Islet precursor cell (in vitro differentiated cells): ENCODE measurements at places on chromosomes 13 and 19.

DNA sequence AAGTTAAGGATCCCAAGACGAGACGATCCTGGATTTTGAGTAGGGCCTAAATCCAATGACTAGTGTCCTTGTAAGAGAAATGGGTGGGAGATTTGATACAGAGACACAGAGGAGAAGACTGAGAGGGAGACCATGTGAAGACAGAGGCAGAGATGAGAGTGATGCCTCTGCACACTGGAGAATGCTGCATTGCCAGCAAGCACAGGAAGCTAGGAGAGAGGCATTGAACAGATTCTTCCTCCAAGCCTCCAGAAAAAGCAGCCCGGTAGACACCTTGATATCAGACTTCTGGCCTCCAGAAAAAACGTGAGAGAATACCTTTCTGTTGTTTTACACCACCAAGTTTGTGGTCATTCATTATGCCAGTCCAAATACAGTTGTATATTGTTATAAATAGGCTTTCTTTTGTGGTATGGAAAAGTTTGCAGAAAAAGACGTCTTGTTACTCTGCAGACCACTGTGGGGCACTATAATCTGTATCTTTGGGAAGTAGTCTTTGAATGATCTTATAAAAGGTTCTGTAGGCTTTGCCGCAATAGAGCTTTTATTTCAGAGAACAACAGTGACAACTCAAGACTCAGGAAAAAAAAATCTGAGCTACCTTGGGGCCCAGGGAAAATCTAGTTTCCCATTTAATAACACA lies 17.9 kb upstream of the RFC3 start:
- no peak for DNase-seq

DNA sequence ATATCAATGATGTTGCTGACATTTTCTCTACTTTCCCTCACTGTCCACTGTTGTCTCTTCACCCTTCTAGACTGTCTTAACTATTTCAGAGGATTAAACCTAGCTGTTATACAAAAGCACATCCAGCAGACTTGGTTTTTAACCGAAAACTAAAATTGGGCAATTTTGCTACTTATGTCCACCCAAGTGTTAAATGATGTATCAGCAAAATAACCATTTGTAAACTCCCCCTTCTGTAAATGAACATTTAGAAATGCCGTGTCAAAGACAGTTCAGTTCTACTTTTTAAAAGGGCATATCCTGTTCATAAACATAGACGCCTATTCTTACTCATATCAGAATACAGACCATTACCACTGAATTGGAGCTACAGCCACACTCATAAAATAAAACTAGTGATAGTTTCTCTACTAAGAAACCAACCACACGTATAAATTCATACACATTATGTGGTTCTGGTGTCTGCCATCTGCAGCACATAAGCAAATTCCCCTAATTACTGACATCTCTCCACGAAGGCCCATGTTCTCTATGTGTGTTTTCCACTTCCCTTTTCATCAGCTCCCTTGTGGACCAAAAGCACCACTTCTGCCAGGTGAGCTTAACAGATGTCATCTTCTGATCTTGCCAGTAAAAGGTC lies 1091.8 kb downstream of the PCDH9 start:
- DNase-seq: no peak

DNA sequence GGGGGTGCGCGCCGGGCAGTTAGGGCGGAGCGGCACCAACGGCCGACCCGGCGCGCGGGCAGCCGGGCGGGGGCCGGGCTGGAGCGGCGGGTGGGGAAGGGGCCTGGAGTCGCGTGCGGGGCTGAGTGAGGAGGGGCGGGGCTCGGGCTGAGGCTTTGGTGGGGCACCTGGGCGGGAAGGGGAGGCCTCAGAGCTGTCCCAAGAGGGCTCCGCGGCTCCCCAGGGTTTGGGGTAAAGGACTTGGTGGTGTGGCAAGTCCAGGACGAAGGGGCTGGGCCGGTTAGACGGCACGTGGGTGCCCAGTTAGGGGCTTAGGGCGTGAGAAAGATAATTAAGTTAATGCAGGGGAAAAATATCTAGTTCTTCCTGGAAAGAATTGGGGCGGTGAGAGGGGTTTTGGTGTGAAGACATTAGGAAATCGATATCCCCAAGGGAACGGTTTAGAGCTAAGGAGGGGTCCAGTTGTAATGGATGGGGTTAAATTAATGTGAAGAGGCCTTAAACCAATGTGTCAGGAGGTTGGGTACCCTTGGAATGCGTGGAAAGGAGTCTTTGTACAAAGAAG lies 496 bp downstream of the ZNF574 start:
- DNase-seq: no peak

DNA sequence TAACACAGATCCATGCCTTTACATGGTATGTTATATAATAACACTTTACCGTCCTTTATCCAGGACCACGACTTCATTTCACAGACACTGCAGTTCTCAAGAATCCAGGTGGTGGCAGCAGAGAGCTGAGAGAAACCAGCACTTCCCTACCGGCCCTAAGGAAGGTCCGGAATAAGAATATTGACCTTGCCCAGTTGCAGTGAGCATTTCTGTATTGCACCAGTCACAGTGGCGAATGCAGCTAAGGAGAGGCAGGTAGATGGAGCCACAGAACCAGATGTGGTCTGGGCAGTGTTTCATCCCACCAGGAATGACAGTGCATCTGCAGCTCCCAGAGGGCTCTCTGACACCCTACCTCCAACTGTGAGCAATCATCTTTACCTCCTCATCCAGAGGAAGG lies 44.6 kb downstream of the ZNF787 start:
- DNase-seq: peak; percentile 73

DNA sequence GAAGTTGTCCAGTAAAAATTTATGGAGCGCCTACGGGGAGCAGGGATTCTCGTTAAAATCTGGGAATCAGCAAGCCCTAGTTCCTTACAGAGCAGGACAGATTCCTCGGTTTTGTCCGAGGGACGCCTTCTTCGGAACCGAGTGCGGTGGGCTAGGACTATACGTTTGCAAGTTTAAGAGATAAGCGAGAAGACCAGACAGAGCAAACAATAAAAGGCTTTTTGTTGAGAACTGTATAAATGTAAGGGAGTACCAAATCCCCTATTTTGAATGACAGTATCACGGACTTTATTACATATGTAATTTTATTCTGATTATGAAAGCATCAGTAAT lies 971 bp upstream of the ANKRD10 start:
- DNase-seq: no peak

DNA sequence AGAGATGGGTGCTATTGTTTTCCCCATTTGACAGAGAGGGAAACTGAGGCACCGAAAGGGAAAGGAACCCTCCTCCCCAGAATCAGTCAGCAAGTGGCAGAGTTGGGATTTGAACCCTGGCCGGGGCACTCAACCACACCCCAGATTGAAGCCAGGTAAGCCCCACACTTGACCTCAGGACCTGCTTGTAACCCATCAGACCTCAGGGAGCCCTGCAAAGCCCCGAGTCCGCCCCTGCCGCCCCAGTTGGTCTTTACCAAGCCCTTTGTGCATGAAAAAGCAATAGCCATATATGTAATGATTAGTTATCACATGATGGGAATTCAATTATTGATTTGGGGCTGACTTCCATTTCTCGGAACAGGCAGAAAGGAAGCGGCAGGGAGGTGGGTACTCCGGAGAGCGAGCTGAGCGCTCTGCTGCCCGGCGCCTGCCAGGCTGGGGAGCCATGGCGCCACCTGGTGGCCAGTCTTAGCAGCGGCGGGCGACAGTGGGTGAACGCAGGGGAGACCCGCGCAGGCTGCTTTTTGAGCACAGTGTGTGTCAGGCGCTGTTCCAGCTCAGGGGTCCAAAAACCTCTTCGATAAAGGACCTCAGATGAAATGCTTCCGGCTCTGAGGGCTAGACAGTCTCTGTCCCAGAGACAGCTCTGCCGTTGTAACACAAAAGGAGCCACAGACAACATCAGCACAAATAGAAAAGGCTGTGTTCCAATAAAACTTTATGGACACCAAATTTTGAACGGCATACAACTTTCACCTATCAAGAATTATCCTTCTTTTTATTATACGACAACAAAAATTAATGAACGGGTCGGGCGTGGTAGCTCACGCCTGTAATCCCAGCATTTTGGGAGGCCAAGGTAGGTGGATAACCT lies 82.9 kb upstream of the CACNA1A start:
- DNase-seq: peak; percentile 85

- no peak for DNase-seq
Measured at GRCh38 chr19:9058905-9059667, 27.8 kb upstream of the OR1M1 start.

DNA sequence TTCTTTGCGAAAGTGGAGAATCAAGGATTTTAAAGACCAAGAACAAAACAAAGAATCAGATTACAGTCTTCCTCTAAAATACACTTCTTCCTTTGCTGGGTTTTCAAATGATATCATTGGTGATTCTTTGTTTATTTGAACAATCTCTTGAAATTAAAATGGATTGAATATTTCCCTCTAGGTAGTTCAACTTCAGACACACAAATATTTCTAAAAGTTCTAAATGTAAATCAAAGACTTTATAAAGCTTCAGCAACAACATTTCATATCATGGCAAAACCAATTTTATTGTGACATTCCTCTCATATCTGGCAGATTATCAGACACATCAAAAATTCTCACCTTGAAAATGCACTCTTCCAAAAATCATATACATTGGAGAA lies 13.0 kb downstream of the ZIC2 start:
- DNase-seq: no peak

DNA sequence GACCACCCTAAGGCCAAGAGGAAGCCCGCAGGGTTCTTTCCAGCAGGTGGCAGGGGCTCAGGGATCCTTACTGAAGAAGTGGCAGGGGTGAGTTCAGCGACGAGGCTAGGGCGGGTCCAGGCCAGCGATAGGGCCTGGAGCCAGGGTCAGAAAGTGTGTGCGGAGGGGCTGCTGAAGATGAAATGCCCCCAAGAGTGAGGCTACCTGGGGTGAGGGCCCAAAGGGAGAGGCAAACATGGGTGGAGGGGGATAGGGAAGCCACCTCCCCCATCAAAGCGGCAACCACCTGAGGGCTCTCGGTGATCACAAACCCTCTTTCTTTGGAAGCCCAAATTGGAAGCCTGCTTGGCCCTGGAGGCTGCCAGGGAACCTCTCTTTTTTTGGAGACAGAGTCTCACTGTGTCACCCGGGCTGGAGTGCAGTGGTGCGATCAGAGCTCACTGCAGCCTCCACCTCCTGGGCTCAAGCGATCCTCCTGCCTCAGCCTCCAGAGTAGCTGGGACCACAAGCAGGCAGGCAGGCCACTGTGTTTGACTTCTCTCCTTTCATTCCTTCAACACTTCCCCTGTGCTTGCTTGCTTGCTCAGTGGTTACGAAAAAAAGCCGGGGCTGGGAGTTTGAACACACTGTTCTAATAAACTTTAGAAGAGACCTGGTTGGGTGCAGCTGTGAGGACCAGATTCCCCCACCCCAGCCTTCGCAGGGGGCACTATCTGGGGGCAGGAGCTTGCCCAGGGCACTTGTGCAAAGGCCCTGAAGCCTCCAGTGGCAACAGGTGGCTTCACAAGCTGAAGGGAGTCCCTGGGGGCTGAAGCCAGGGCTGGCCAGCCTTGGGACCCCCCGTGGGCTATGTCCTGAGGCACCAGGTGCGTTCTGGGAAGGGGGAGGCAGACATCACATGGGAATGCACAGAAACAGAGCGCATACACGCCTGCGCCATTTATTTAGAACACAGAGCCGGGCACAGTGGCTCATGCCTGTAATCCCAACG lies 1.4 kb upstream of the ATP8B3 start:
- DNase-seq: no peak

DNA sequence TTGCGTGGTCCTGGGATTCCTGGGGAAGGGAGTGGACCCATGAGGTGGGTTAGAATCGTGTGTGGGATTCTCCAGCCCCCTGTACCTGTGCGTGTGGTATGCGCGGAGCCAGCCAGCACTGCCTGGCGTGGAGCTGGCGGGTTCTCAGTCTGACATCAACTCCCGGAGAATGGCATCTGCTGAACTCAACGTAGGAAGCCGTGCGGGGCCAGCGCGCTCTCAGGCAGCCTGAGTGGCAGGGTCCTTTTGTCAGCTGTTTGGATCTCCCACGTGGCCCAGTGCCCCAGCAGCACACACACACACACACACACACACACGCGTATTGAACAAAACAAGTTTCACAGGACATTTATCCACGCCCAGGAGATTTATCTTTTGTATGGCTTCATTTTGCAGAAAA lies 28.1 kb downstream of the ATP4B start:
- DNase-seq: no peak

DNA sequence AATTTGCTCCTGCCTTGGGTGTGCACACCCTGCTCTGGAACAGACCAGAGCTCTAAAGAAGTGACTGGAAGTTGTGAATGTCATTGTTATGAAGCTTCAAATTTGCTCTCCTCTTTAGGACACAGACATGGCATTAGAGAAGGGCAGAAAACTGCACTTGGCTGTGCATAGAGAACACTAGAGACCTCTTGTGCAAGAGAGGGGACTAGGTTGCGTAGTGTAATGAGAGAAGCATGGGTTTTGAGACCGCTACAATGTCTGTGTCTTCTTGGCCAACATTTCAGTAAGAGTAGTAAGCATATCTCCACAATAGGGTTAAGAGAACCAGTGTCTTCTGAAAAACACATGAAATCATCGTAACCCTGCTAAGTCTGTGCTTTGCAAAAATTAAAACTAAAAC lies 423.3 kb downstream of the SPRY2 start:
- DNase-seq: no peak
